MV-4-11 (cell line): ENCODE measurements at places on chromosomes 12 and 14.
A peak's percentile ranks its signal among the peaks of the same experiment; 100 is the strongest.

GRCh38 chr12:125889742-125890141, 824.5 kb downstream of the AACS start:
- DNase-seq = no peak

DNA sequence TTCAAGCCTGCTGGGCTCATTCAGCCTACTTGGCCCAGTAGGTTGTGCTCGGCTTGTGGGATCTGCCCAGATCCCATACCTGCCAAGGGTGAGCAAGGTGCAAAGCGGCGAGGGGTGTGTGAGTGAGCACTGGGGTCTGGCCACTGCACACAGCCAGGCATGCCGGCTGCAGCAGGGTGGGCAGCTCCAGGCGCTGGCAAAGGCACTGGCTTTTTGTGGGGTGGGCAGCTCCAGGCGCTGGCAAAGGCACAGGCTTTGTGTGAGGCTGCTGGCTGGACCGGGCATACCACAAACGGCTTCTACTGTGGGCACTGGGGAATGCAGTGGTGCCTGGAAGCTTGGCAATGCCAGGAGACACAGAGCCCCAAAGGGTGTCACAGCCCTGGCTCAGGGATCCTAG, 137.4 kb downstream of the SLC16A7 start:
- DNase-seq = no peak

DNA sequence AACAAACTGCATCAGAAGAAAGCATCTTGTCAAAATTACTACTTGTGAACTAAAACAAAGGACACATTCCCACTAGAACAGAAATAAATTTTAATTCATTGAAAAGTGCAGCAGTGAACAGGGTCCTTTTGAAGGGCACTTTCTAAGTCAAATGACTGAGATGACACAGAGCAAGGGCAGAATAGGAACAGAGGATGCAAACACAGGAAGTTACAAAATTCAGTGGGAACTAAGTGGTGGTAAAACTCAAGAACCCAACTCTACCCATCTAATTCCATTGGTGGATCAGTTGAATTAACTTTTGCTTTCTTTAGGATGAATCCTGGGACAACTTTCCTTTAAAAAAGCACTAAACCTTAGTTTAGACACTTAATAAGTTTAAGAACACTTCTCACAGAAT, 45.8 kb downstream of the GNS start:
- peak; percentile 59 for DNase-seq

GRCh38 chr12:29991924-29992323, 208.2 kb upstream of the TMTC1 start:
- DNase-seq = no peak

DNA sequence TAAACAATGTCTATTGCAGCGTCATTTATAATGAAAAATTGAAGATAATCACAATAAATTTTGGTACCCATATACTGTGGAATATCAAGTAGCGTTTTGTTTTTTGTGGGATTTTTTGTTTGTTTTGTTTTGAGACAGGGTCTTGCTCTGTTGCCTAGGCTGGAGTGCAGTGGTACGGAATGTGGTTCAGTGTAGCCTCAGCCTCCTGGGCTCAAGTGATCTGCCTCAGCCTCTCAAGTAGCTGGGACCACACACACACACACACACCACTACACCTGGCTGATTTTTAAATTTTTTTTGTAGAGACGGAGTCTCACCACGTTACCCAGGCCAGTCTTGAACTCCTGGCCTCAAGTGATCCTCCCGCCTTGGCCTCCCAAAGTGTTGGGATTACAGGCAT, 6.6 kb downstream of the ZNF664 start:
- DNase-seq = no peak

DNA sequence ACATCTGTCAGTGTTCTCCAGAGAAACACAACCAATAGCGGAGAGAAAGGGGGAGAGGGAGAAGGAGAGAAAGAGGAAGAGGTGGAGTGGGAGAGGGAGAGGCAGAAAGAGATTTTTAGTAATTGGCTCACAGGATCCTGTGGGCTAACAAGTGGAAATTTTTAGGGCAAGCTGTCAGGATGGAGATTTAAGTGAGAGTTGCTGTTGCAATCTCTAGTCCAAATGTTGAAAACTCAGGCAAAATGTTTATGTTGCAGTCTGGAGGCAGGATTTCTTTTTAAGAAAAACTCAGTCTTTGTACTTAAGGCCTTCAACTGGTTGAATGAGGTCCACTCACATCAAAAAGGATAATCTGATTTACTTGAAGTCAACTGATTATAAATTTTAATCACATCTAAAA, 12.5 kb upstream of the GLIPR1L2 start:
- DNase-seq = peak; percentile 66

GRCh38 chr14:57871459-57872080, 5.7 kb upstream of the SLC35F4 start:
- peak; percentile 14 for DNase-seq

DNA sequence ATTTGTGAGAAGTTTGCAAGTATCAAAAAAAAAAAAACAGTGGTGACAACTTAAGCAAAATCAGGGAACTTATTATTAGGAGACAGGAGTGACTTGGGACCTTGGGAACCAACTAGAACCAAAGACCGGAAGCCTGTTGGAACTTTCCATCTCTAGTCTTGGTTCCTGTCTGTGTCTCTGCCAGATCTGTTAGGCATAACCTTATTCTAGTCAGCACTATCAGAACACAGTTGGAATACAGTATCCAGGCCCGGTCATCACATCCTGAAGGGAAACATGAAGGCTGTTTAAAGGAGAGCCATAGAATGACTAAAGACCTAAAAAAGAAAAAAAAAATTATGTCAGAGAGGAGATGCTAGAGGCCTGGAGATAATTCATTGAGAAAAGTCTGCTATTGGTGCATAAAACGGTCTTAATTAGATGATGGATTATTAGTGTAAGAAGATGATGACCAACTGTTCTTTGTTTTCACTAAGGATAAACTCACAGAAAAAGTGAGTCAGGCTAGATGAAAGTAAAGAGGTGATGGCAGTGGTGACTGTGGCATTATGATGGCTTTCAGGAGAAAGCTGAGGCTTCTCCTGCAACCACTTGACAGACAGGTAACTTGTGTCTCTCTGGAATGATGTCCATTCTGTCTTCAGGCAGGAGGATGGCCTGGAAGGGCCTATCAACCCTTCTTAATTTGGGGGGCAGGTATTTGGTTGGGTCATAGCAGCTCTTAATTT, 28.2 kb downstream of the DACT1 start:
- DNase-seq = no peak

DNA sequence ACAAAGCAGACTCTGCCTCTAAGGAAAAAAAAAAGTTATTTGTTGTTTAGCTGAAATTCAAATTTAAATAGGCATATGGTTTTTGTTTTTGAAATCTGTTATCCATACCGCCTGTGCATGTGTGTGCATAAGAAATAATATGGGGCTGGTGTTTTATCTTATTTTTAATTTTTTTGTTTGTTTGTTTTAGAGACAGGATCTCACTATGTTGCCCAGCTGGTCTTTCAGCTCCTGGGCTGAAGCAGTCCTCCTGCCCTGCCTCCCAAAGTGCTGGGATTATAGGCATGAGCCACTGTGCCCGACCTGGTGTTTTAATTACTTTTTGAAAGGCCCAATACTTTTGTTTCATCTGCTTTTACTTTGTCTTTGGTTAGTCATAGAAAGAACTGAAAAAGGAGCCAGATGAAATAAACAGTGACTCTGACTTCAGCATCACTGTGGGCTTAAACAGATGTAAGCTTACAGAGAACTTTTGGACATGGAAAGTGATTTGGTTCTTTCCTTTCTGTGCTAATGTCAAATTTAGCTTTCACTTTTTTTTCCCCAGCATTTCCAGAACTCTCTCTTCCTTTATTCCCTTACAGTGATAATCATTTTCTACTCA, 37.2 kb downstream of the SUPT16H start:
- DNase-seq = no peak

- DNase-seq = no peak
Observed at GRCh38 chr12:104622928-104623327, 166.2 kb downstream of the CHST11 start.

DNA sequence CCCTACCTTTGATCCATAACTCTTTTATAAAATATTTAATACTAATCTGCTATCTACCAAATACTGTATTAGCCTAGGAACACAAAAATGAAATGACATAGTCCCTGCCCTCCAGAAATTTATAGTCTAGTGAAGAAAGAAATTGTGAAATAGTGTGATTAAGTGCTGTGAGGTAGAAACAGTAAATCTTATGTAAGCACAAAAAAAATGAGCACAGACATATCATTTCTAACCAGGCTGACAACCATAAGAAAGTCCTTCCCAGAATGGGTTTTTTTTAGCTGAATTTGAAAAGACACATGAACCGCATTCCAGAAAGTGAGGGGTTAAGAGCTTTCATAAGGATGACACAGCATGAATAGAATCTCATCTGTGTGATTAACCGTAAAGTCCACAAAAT, 145.9 kb downstream of the SOX5 start:
- DNase-seq = no peak

GRCh38 chr14:32545095-32545494, 216.0 kb downstream of the AKAP6 start:
- DNase-seq = no peak
